ENCODE measurements at places on chromosomes 6 and 20. TPM values are rescaled to one million over a fixed set of nuclear protein-coding genes. Genes with fewer than 3 reads are reported as not detected.

Gene AGER
- 0.58 TPM for total RNA-seq

Gene FNDC11
- 0.19 TPM for total RNA-seq

Gene ARFGEF3
- total RNA-seq: 0.56 TPM

Gene CMTR1
- 37.2 TPM for total RNA-seq

Gene VEGFA
- 811 TPM for total RNA-seq

Gene REM1
- 0.19 TPM for total RNA-seq

Gene TOX2
- 1.4 TPM for total RNA-seq

Gene CD24
- total RNA-seq: 12.3 TPM

Gene BNIP5
- total RNA-seq: not detected

Gene HMGCLL1
- total RNA-seq: 0.28 TPM

Gene NUS1
- total RNA-seq: 34.3 TPM
